ENCODE measurements at places on chromosomes 7 and 10.

DNA sequence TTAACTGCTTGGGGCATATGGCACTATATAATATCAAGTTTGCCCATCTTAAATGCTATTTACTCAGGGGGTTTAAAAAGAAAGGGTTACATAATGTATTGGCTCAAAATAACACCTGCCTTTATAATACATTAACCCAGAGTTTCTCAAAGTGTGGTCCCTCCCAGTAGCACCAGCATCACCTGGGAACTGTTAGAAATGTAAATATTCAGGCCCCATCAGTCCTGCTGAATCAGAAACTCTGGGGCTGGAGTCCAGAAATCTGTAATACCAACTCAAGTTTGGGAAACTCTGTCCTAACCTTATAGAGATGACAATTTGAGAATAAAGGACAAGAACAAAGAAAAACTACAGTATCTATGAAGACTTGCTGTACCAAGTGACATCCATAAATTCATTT lies 270.7 kb downstream of the PARD3 start:
- no peak for DNase-seq

DNA sequence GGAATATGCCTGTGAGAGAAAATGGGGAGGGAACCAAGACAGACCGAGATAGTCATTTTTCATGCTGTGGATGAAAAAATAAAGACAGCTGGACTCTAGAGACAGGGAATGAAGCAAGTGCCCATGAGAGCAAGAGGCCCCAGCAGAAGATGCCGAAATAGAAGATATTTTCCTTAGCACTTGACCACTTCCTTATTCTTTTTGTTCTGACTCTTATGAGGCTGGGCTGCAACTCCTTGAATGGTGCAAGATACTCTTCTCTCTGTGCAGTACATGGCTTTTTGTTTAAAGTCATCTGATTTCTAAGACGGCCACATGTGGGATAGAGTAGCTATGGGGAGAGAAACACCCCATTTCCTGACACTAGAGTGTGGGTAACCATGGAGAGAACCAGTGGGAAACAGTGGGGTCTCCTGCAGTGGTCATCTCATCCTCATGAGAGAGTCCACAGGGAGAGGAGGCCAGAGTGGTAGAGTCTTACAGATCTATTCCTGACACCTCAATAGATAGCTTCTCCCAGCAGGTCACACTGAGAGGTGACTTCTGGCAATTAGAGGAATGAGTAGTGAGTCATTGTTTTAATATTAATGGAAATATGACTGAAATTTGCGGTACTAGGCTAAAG lies 18.0 kb upstream of the VCL start:
- no peak for DNase-seq

DNA sequence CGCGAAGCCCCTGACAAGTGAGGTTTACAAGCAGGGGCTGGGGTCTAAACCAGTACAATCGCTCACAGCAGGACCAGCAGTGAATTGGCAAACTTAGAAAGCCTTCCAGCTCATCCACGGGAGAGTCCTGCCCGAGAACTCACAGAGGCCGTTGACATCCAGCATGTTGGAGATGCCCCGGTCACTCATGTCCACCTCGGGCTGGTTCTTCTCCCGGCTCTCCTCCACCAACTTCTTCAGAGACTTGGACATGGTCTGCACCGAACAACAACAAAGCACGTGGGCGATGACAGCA lies 447 bp downstream of the RSU1 start:
- no peak for DNase-seq

GRCh38 chr10:97736403-97736901 lies 476 bp upstream of the ZFYVE27 start:
- no peak for DNase-seq

- no peak for DNase-seq
Measured at GRCh38 chr10:86596266-86596665, 58.1 kb upstream of the OPN4 start.

GRCh38 chr7:47803025-47803424 lies 145.2 kb downstream of the PKD1L1 start:
- DNase-seq = no peak

DNA sequence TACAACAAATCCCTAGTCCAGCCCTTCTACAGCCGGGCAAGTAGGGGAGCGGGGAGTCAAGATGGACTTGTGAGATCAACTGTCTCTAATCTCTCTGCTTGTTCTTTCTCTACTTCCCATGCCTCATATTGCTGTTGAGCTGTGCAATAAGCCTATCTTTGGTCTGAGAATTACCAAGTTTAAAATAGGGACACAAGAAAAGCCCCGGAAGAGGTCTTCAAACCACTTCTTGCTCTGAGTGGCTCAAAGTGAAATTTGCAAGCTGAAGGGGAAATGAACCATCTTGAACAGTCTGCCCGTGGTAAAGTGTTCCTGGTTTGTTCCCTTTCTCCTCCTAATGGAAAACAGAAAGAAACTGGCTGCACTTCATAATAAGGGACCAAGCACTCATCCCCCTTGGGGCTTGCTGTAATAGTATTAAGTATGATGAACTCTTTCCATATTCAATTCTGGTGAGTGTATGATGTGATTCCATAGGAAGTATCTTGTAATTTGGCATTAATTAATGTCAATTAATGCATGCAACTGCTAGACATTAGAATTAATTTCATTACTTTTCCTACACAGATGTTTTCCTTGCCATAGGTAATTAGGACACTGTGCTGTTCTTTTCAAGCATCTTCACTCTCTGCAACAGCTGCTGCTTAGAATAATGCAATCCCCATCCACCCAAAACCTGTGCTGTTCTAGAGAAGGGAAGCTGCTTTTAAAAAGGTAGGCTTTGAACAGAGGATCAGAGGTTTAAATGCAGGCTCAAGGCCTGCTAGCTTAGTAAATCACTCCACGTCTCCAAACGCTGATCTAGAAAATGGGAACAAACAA lies 449.6 kb downstream of the SORCS1 start:
- DNase-seq = no peak

- DNase-seq = no peak
Measured at GRCh38 chr7:132443761-132444520, 132.3 kb downstream of the PLXNA4 start.

DNA sequence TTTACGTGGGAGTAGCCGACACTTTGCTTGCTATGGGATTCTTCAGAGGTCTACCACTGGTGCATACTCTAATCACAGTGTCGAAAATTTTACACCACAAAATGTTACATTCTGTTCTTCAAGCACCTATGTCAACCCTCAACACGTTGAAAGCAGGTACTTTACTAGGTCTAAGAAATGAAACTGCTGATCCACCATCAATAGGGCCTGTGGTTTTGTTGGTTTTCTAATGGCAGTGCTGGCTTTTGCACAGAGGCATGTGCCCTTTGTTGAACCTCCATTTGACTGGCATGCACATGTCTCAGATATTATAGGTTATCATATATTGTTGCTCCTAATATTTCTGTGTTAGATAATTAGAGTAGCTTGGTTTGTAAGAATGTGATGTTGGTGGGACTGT lies 123.8 kb downstream of the CFTR start:
- no peak for DNase-seq

- DNase-seq = no peak
Measured at GRCh38 chr10:78454123-78454645, 420.5 kb downstream of the RPS24 start.

DNA sequence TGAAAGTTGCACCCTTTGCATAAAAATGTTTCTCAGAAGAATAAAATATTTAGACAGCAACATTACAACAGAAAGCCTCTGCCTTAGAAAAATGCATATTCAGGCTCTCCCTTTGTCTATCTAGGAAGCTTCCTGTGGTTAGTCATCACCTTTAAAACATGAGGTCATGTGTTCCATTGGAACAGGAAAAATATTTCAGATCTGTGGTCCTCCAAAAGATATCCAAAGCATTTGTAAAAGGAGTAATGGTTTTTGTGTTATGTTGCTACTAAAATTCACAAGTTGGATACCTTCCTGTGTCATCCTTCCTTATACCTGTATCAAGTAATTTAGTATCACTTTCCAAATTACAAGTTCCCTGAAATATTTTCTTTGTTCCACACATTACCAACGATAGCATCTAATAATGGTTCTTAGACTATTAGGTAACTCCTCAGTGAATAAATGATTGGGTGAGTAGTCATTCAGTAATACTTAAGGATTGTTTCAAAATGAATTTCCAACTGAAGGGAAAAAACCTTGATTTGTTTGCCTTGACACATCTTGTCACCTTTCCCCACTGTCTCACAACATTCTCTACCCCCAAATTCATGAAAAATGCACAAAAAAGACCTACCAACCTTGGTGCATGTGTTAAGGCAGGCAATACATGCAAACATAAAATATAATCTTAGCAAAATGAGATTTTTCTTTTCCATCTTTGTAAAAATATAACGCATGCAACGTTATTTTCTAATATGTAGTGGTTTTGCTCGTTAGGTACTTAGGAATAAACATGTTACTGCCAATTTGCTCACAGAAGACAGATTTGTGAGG lies 19.7 kb upstream of the RHOBTB1 start:
- DNase-seq = no peak

- DNase-seq = no peak
Measured at GRCh38 chr10:10259013-10259412, 758.7 kb upstream of the CELF2 start.

- peak; percentile 66 for DNase-seq
Measured at GRCh38 chr10:30687698-30688213, 58.2 kb upstream of the LYZL2 start.

Measured in stimulated activated CD8-positive, alpha-beta memory T cell treated with anti-CD3 and anti-CD28 coated beads, Interleukin-4, amount 100 ng/mL, for 4 hours (primary cell).